Effector memory CD8-positive, alpha-beta T cell (primary cell): ENCODE measurements at places on chromosomes 2 and 18.

DNA sequence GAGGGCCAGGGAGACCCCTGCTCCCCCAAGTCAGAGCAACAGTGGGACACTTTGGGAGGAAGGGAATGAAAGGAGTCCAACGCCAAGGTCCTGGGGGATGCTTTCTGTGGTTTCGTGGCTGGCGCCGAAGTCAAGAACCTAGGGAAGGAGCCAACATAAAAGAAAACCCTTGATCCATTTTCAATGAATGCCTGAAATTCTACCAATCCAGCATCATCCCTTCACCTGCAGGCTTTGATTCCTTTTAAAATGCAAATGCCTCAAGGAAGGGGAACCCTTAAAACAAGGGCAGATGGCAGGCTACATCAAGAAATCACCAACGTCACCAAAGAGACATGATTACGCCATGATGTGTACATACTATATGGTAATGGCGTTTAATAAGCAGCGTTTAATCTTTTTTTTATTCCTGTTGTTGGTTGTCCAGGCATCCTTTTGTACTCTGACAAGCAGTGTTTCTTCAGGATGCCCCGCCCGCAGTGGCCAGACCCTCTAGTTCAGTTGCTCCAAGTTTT lies 123.3 kb upstream of the SLC1A4 start:
- DNase-seq, result no peak

DNA sequence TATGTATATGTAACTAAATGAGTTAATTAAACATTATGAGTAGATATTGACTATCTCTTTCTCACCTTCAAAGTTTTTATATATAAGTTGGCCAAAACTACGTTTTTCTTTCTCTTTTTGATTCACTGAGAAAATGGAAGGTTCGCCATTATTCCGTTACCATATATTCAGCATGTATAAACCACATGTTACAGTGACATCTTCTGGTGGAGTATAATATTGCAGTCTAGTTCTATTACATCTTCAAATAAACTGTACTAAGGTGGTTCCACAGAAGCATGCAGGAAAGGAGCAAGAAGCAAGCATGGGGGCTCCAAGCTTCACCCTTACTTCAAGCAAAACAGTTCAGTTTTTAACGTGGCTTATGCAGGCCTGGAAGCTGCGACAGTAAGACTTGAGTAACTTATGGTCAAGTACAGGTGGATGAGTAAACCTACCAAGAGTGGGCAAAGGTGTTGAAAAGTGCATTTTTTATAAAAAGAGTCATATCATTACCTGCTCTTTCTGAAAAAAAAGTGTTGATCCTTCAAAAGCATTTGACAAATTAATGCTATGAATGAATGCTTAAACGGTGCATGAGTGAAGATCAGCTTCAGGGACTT lies 129.8 kb upstream of the RAB6C start:
- DNase-seq, result no peak

DNA sequence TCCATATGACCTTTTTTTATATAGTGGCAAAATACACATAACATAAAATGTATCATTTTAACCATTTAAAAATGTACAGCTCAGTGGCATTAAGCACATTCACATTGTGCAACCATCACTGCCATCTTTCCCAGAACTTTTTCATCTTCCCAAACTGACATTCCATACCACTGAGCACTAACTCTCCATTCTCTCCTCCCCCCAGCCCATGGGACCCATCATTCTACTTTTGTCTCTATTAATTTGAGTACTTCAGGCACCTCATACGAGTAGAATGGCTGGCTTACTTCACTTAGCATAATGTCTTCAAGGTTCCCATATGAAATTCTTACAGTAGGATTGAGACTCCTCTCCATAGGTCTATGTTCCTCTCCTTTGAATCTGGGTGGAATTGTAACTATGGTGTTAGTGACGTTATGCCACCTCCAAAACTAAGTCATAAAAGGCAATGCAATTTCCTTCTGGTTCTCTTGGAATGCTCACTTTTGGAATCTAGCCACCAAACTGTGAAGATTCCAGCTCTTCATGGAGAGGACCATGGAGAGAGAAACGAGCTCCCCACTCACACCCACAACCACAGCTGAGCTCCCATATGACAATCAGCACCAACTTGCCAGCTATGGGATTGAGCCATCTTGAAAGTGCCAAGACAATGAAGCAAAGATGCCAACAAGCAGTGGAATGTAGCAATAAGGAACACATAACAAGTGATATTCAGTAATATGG lies 9.8 kb upstream of the DNAJC27 start:
- DNase-seq, result no peak

DNA sequence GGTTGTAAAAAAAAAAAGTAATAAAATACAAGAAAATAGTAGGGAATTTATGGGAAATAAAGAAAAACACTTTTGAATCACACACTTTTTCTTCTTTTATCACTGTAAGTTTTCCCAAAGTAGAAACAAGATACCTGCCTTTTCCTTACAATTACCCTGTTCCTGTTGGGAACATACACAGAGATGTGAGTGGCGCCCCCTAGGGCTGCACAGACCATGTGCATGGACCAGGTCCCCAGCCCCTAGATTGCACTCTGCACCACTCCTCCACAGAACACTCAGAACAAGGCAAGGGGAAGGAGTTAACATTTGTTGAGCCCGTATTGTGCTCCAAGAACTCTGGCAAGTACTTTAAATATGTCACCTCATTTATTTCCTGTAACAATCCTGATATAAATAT lies 118.7 kb upstream of the NRP2 start:
- no peak for DNase-seq

DNA sequence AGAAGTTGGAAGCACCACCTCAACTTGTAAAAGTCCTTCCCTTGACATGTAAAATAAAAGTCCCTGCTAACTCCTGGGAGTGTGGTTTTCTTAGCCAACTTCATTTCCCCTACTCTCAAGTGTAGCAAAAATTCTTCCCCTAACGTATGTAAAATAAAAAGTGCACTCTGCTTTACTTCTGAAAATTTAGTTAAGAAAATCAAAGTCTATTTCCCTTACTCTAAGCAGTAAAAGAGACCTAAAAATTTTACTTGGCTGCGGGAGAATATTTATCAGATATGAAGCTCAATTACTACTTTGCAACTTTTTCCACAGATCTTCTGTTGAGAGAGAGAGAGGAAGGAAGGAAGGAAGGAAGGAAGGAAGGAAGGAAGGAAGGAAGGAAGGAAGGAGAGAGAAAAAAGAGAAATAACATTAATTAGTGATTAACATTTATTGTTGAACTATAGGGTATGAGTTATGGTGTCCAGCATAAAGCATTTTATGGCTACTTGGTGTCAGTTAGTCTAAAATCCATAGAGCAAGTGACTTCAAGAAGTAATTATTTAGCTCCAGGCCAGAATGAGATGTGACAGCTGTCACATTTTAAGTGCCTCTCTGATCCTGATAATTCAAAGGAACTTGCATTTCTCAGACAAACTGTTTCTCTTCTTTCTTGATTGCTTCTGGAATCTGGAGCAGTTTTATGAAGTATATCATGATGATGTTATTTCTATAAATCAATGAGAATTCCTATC lies 210.3 kb downstream of the TMX3 start:
- DNase-seq, result no peak

DNA sequence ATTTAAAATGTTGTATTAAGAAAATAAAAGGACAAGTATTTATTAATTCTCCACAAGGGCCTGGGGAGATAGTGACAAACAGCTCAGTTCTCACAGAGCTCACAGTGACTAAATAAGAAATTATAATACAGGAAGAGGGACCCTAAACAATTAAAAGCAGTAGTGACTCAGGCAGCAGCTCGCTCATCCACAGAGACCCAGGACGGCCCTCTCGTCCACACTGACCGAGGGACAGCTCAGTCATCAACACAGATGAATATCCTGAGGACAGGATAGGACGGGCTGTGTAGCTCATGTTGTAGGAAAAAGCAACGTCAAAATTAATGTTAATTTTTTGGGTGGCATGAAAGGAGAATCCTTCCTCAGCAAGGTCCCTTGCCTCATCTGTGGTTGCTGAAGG lies 44.1 kb downstream of the PARD6G start:
- DNase-seq, result no peak

DNA sequence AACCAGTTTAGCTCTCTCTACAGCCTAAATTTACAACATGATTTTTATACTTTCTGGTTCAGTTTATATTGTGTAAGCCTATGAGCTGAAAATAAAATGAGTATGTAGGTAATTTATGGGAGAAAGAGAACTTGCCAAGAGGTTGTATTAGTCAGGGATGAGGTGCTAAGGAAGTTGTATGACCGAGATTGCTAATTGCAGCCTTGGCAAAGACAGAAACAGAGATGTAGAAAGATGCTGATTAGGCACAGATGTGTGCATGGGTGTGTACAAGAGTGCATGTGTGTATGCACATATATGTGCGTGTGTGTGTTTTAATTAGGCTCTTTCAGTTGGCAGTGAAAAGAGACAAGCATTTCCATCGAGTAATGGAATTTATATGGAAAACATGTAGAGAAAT lies 213.9 kb downstream of the FBXO15 start:
- DNase-seq, result no peak

DNA sequence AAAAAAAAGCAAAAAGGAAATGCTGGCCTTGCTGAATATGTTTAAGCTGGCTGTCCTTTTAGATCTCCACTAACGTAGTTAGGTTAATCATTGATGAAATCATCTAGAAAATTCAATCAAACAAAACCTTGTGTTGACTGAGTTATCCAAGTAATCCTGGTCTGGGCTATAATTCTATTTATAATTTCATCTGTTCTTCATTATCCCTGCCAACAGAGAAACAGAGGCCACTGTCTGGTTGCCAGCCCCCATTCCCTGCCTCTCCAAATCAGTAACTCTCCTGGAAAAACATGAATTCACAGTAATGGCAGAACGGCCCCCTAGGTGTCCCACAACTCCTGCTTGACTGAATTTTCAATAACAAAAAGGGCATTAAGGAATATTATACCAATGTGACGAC lies 24.6 kb downstream of the DOCK10 start:
- no peak for DNase-seq

GRCh38 chr2:165407466-165407865 lies 62.0 kb upstream of the CSRNP3 start:
- DNase-seq, result no peak

- DNase-seq, result no peak
Observed at GRCh38 chr18:63365876-63366212, 1.2 kb downstream of the KDSR start.

GRCh38 chr2:233082931-233083755 lies 23.0 kb downstream of the INPP5D start:
- DNase-seq, result no peak

GRCh38 chr2:61141151-61141550 lies 20.8 kb upstream of the C2orf74 start:
- no peak for DNase-seq

DNA sequence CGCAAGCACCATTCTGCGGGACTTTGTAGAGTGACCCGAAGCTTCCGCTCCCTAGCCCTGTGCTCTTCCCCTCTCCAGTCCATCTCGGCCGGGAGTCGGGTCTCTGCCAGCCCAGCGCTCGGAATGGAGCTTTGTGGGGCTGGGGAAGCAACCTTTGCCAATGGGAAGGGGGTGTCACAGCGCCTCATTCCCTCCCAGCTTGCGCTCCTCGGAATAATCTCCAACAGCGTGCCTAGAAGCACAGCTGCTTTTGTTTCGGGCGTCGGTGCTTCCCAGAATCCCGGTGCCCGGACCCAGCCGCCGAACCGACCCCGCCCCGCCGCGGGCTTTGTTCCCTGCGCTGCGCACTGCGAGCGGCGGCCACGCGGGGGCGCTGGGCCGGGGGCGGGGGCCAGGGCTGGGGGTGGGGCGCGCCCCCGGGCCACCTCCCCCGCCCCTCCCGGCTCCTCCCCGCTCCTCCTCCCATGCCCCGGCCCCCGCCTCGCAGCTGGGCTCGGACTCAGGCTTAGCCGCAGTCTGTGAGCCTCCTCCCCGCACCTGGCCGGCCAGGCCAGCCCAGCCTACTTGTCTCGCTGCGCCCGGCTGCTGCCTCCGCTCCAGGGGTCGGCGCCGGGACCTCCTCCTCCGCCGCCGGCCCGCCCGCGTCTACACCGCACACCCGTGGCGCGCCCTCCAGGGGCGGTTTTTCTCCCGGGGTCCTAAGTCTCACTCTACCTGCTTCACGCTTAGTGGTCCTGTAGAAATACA lies 77.7 kb upstream of the SMAD2 start:
- DNase-seq, result peak; percentile 15

GRCh38 chr18:52337276-52337675 lies 2.7 kb upstream of the DCC start:
- DNase-seq, result no peak

DNA sequence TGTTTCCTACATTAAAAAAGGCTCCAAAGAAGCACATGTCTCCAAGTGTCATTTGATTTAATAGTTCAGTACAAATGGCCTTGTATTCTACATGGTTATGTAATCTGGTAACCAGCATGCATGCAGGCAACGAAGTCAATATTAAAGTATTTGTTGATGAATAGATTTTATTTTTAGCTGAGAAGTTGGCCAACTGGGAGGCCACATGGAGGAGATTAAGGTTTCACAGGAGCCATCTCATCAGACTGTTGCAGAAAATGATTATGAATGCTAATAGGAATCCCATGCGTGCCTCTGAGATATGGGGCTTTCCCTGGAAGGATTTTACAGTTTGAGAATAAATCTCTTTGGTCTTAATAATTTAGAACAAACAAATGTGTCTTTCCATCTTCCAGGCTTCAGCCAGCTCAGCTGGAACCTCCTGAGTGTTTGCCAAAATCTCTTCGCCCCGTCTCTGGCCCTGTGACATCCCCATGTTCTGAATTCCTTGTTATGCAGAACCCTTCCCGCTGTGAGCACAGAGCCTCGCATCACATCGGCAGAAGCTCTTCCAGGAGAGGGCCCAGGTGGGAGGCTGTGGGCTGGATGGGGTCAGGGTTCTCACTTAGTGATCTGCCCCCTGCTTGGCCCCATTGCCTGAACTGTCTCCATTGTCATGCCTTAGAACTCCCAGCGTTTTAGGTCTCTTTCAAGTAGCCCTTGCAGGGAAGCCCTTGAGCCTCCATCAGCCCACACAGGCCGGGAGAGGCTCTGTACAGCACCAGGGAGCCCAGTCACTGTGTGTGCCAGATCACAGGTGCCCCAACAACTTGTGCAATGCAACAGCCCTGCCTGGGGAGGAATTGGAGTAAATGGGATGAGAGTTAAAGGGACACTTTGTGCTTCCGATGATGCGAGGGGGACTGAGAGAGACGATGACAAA lies 190.5 kb upstream of the TWIST2 start:
- DNase-seq, result no peak

- DNase-seq, result no peak
Observed at GRCh38 chr2:49359721-49360406, 205.5 kb upstream of the FSHR start.

- DNase-seq, result no peak
Observed at GRCh38 chr2:224885836-224886547, 156.3 kb downstream of the DOCK10 start.

DNA sequence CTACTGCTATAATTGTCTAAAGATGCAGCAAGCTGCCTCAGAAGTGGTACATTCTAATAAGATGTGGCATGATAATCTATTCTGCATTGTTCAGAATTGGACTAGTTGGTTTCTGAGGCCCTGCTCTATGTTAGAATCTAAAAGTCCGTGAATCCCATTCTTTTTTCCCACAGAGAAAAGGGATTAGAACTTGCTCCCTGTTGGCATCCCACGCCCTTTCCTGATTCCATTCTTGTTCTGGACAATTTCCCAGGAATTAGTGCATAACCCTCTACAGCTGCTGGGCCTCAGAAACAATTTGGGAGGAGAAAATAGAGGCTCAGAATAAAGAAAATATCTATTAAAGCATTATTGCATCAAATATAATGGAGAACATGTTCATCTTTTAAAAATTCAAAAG lies 282.7 kb downstream of the NRXN1 start:
- no peak for DNase-seq
